Head of caudate nucleus (tissue), 42 donors: ENCODE measurements at places on chromosomes 4 and X.
A peak's percentile ranks its signal among the peaks of the same experiment; 100 is the strongest.

DNA sequence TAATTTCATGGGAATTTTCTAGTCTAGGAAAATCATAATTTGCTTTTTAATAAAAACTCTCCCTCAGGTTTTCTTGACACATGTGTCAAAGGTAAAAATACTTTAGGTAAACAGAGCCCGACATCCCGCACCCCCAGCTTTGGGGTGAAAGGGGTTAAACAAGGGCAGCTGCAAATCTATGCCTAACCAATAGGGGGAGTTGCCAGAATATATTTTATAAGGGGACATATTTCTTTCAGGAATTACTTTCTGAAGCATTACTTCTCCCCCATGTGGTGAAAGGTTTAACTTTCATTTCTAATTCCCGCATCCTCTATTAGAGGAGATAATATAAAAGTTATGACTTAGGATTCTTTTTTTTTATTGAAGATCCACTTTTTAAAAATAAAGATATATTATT, 53.9 kb upstream of the HEPH start:
- DNase-seq, result no peak

DNA sequence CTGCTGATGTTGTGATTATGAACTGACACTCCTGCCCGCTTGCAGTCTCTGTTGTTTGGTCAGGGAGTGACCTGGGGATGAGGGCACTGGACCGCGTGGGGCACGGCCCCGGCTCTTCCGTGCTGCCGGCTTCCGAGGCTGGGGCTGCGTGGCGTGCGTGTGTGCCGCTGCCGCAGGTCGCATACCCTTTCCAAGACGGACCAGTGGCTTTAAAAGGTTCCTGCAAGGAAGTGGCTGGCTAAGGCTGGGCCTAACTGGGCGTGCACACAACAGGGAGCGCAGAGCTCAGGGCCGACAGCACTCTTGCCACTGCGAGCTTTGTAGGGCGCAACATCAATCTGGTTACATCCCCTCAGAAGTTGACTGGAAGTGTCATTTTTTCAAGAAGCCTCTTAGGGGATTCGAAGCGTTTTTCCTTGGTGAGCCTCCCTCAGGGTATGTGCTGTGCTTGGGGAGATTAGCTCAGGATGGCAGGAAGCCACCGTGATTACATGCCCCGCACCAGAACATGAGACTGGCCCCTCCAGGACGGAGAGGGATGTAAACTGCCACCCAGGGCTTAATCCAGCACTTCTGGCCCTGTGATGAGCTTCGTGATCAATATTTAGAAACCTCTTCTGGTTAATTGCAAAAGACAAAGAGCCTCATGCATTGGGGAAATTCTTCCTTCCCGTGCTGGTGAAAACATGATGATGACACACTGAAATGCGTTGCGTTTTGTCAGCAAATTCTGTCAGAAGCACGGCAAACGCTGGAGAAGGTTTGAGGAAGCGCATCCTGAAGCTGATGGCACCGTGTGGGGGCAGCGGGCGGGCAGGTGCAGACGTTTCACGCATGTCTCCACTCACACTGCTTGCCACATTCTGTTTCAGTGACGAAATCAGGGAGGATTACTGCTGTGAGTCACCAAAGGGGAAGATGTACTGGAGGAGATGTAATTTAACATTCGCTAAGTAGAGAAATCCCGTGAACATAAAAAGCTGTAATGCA, 11.1 kb downstream of the MAEA start:
- DNase-seq, result peak; percentile 89

- no peak for DNase-seq
Measured at GRCh38 chr4:75542824-75543223, 13.0 kb upstream of the ODAPH start.

DNA sequence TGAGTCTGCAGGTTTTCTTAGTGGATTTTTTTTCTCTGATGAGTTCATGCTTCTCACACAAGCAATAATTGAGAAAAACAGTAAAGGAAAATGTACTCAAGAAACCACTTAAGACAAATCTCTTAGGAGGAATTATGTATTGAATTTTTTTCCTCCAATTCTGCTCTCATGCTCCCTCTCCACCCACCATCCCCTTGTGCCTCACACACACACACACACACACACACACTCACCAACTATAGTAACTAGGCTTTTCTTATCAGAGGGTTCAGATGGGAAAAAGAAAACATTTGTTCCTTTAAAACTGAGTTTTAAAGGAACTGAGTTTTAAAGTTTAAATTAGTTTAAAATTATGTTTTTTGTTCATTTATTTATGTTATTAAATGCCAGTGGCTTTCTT, 47.0 kb upstream of the ANXA10 start:
- no peak for DNase-seq

DNA sequence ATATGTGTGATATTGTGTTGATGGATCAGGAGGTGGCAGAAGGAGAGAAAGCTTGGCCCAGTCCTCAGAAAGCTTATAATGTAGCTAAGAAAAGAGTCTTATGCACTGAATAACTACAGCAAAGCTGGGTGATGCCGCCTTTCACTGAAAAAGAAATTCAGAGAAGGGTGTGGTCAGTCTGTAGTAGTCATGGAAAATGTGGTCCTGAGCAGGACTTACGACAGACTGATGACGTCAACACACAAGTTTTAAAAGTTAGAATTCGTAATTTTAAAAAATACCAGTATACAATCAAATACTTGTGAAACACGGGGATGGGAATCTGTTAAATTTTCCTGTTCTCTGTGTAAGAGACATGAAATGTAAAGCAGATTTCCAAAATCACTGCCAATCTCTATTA, 87.0 kb upstream of the RAPGEF2 start:
- no peak for DNase-seq

DNA sequence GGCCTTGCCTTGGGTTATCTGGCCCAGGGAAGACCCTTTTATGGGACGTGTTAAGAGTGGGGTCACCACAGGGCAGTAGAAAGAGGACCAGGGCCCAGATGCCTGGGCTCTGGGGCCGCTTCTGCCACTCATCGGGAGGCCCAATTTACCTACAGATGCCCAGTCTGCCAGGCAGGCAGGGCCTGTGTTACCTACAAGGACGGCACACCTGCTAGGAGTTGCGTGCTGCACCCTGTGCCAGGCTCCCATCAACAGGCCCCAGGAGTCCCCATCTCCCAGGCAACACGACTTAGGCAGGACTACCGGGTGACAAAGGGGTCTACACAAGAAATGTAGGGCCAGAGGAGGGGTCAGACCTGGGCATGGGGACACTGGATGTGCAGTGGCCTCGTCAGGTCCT, 34.6 kb downstream of the WDR1 start:
- no peak for DNase-seq

- no peak for DNase-seq
Measured at GRCh38 chrX:136528645-136529315, 3.2 kb upstream of the VGLL1 start.

DNA sequence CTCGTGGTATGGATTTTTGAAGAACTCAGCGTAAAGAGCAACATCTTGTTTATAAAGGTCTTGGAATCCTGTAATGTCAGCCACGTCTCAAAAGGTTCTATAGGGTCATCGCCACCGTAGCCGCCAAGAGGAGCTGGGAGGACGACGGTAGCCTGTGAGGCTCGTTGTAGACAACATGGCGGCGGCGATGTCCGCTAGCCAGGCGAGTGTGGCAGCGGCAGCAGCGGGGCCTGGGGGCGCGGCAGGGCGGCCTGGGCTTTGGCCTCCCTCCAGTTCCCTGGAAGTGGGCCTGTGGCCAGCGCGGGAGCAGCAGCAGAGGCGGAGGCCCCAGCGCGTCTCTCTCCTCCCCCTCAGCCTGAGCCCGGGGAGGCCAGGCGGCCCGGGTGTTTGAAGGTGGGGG, 143.5 kb upstream of the PBDC1 start:
- no peak for DNase-seq

GRCh38 chrX:115409551-115409950, 120.0 kb downstream of the LUZP4 start:
- DNase-seq, result no peak

DNA sequence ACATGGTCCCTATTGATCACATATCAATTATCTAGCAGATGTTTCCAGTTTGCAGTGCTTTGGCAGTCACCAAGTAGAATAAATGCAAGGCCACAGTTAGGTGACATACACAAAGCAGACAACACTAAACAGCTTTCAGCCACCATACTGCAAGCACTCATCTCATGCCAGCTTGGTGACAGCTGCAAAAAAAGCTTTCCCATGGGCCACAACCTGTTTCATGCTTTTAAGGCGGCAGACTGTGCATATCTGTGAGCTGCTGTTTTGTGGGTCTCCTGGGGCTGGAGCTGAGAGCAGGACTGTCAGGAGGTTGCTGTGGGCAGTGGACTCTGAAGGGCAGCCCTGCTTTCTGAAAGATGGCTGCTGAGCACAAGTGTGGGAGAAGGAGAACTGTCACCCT, 82.6 kb downstream of the FHDC1 start:
- DNase-seq, result no peak
